ENCODE measurements at places on chromosomes 4 and X.

DNA sequence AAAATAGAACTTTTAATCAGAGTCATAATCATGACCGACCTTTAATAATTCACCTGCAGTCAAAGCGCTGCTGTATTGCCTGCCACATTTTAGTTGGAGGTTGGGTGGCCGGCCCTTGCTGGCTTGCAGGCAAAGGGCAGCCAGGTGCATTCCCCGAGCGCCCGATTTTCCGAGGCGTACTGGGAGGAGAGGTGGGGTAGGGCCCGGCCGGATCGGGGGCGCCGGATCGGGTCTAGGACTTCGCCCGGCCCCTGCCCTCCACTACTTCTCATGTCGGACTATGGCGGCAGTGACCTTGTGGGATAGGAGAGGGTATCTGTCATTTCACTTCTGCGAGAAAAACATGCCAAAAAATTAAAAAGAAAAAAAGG is 2.5 kb upstream of the RS1 start:
- DNase-seq = no peak

DNA sequence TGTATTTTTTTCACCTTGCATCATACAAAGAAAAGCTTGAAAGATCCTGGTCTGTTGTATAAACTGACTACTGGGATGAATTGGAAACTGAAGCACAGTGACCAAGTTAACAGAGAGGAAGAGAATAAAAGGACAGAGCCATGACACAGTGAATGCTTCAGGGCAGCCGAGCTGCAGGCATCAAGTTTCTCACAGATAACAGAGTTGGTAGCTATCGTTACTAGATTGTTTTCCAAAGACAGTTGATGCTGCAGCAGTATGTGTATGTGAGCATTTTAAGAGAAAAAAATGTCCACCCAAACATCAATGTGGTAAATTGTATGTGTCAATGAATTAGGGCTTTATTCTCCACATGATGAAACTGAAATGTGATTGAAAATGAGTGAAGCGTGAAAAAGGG is 1032.7 kb downstream of the ADGRL3 start:
- DNase-seq = peak; percentile 40

- no peak for DNase-seq
Observed at GRCh38 chr4:42816880-42817400, 75.6 kb upstream of the GRXCR1 start.

- DNase-seq = no peak
Observed at GRCh38 chr4:111678908-111679307, 466.3 kb upstream of the FAM241A start.

GRCh38 chrX:110265661-110266060 is 52.2 kb downstream of the AMMECR1 start:
- no peak for DNase-seq

- no peak for DNase-seq
Observed at GRCh38 chr4:40305328-40306170, 29.6 kb upstream of the CHRNA9 start.

- DNase-seq = peak; percentile 38
Observed at GRCh38 chrX:133645256-133645655, 230.0 kb upstream of the GPC4 start.

GRCh38 chr4:93086356-93086755 is 742.2 kb upstream of the ATOH1 start:
- DNase-seq = no peak

DNA sequence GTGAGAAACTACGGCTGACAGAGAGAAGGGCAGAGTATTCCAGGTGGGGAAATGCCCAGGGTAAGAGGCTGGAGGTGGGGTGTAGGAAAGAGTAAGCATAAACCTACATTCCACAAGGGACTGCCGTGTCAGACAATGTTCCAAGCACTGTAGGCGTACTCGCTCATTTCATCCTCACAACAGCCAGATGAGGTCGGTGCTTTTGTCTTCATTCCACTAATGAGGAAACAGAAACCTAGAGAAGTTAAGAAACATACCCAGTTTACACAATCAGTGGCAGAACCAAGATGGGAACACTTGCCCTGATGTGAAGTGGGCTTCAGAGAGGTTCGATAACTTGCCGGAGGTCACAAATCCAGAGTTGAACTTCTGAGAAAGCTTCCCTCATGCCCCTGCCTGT is 4.6 kb downstream of the SASH3 start:
- DNase-seq = no peak

DNA sequence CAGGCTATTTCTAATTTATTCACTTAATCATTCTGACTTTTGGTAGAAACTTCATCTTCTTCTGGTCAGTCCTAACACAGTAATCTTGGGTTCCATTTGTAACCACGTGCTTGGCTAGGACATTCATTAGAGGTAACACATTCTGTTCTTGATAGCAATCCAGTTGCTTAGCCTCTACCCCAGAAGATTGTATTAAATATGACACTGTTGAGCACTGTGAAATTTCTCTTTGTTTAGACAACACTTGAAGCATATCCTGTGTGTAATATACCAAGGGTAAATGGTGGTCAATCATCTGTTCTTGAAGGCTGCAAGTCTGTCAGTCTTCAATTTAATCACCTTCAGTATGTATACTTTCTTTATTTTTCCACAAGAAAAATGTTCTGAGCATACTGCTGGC is 523.0 kb downstream of the ANKRD50 start:
- DNase-seq = no peak

DNA sequence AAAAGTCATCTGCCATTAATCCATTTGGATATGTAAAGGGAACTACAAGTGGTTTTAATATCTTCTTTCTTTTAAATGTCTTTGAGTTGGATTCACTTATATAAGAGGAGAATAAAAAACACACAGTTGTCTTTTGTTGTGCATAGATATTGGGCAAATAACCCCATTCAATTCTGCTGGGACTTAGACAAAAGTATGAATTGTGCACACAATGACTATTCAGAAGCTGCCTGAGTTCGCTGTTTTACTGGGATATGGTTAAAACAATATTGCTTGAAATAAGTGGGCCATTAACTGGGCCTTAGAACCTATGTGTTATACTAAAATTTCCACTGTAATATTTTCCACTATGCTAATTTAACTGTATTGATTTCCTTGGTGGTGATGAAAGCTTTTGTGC is 71.7 kb downstream of the PCYT1B start:
- DNase-seq = no peak

- DNase-seq = peak; percentile 68
Observed at GRCh38 chr4:138686106-138686835, 329.3 kb upstream of the NOCT start.

DNA sequence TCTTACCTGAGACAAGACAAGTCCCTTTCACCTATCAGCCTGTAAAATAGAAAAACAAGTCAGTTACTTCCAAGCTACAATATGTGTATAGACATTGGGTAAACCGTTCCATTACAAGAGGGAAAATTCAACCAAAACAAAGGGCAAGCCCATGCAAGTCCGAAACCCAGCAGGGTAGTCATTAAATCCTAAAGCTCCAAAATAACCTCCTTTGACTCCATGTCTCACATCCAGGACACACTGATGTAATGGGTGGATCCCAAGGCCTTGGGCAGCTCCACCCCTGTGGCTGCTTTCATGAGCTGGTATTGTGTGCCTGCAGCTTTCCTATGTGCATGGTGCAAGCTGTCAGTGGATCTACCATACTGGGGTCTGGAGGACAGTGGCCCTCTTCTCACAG is 14.7 kb upstream of the FAM47B start:
- DNase-seq = no peak

- DNase-seq = no peak
Observed at GRCh38 chr4:15459706-15460105, 10.0 kb upstream of the CC2D2A start.

DNA sequence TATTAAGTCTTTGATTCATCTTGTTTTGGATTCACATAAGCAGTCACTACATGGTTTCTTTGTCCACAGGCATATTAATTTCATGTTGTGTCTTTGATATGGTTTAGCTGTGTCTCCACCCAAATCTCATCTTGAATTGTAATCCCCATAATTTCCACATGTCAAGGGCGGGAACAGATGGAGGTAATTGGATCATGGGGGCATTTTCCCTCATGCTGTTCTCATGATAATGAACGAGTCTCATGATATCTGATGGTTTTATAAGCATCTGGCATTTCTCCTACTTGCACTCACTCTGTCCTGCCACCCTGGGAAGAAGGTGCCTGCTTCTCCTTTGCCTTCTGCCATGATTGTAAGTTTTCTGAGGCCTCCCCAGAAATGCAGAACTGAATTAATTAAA is 1811.2 kb upstream of the PCDH10 start:
- DNase-seq = no peak

- DNase-seq = no peak
Observed at GRCh38 chr4:39741401-39741800, 43.5 kb downstream of the UBE2K start.

GRCh38 chr4:54924891-54925290 is 200.5 kb downstream of the KDR start:
- no peak for DNase-seq

- DNase-seq = no peak
Observed at GRCh38 chr4:112083587-112084347, 61.5 kb upstream of the FAM241A start.

DNA sequence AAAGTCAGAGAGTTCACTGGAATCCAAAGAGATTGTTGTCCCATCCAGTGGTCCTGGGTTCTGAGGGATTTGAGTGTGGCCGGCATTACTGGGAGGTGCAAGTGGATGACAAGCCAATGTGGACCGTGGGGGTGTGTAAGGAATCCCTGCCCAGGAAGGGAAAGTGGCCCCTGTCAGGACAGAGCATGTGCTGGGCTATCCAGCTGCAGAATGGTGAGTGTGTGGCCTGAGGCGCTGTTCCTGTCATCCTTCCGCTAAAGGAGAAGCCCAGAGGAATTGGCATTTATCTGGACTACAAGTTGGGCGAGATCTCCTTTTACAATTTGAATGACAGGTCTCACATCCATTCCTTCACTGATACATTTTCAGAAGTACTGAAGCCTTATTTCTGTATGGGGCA is 20.4 kb upstream of the TRIM60 start:
- DNase-seq = no peak

DNA sequence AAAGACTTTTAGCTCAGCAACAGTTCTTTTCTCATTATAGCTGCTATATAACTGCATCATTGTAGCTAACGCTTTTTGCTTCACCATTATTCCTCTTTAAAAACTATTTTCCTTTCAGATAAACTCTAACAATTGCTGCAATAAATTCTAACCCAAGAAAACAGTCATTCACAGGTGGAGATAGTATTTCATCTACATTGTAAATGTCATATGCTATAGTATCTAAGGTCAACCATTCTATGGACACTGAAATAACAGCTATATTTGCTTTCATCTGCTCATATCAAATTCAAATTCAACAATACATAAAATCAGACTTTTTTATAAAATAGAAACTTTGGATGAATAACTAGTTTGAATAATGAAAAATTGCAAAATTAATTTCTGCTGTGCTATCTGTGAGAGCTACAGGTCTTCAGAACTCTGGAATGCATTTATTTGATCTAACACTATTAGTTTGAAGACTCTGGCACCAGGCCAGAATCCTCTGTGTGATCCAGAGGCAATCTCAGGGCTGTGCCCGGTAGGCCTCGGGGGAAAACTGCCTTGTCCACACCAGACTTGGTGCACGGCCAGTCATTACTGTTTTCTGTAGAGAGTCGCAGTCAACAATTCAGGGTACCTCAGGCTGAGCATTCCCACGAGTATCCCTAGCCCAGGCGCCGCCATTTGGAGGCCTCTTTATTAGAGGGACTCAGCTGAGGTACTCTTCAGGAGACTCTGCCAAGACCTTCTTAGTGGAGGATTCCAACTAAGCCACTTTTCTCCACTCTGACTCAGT is 332.4 kb downstream of the SLC7A11 start:
- DNase-seq = peak; percentile 29

- no peak for DNase-seq
Observed at GRCh38 chr4:2831611-2832308, 11.9 kb upstream of the ADD1 start.

GRCh38 chrX:133523081-133523487 is 107.8 kb upstream of the GPC4 start:
- DNase-seq = peak; percentile 56

- DNase-seq = no peak
Observed at GRCh38 chr4:2284934-2285612, 23.2 kb upstream of the MXD4 start.

DNA sequence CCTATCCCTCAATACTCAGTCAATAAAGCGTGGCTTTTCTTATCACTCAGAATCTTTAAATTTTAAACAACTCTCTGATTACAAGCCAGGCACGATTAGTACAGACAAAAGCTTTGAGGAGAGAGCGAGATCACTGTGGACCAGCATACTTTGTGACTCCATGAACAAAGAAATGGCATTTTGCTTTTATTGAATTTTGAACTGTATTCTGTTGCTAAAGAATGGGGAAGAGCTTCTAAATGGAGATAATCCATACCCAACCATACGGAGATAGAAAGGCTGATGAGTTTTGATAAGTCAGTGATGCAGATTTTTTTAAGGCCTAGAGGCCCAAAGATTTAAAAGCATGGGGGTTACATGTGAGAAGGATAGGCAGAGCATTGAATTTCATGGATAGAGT is 259.1 kb downstream of the DACH2 start:
- no peak for DNase-seq

GRCh38 chr4:5734853-5735252 is 23.9 kb downstream of the EVC start:
- DNase-seq = peak; percentile 4

DNA sequence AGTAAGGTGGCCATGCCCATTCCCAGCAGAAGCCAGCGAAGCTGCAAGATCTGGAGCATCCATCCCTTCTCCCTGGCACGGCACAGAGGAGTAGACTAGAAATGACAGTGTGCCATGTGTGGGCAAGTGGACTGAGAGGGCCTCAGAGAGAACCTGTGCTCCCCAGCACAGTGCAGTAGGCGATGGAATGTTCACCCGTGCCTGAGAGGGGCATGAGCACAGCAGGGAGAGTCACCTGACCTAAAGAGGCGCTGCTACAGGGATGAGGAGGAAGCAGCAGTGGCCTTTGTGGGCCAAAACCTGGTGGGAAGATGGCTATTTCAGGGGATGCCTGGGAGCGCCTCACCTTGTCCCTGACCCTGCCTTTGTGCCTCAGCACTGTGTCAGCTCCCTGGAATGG is 8.0 kb upstream of the CDKN2AIP start:
- DNase-seq = no peak

GRCh38 chrX:13000301-13000811 is 25.4 kb downstream of the TMSB4X start:
- peak; percentile 16 for DNase-seq

DNA sequence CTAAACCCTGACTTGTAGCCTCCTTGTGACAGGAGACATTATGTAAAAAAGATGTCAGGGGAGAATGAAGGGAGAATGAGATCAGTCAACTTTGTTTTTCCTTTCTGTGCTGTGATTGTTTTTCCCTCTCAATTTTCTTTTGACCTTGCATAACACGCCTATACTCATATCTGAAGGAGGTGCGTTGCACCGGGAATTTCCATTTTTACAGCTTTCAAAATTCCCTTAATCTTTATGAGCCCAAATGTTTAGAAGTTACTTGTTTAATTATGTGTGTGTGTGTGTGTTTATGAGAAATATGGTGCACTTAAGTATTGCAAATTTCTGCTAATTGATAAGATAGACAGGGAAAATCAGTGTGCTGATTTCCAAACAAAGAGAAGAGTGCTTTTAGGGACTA is 21.6 kb downstream of the SYNPO2 start:
- DNase-seq = no peak

GRCh38 chr4:110540982-110541451 is 65.1 kb downstream of the ENPEP start:
- DNase-seq = peak; percentile 4

All from tongue (tissue), 3 donors.